ENCODE measurements at places on chromosomes 12 and 14.

DNA sequence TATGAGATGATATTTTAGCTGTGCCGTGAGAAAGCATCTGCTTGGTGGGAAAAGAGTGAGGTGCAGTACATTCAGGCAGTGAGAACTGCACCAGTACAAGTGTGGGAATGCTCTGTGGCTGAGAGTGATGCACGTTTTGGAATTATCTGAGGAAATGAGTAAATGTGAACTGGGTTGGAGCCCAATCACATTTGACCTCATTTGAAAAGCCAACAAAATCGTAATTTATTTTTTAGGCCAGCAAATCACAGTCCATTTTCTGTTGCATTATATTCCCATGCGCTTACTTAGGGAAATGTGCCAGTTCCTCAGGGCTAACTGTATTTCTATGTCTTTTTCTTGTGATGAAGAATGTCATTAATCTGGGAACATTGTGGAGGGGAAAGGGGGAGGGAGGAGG, 77.3 kb downstream of the SNAPC1 start:
- H3K27me3 ChIP-seq, result no peaks in the 10 kb centered on the region
- H3K4me1 ChIP-seq, result no peaks in the 10 kb centered on the region
- no peaks in the 10 kb centered on the region for H3K36me3 ChIP-seq
- DNase-seq, result no peak

DNA sequence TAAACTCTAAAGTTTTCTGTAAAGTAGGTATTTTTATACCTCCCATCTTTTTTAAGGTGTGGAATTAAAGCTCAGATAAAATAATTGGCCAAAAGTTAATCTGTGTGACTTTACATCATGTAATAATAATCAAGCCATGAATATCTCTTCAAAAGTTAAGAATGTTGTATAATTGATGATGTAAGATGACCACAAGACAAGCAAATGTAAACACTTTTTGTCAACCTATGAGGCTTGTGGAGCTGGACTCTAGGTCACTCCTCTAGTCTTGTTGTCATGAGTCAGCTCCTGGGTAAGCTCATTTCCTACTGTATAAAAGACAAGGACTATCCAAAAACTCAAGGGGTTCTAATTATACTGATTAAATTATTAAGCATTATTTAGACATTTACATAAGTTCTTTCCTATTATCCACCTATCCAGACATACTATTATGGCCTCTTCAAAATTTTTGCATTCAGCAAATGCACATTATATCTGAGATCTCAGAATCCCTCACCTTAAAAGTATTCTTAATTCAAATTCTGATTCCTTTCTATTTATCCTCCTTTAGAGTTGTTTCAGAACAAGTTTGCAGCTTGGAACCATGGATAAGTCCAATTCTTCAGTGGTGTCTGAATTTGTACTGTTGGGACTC, at the start of gene OR4K5:
Gene OR4K5 (plus strand): TSS at position 587 of the 637 bp plus-strand sequence. CDS start 0 bp downstream, at position 587.
- no peak within 1 kb of the TSS for H3K27ac ChIP-seq
- DNase-seq, result no peak
- no peaks in the 10 kb centered on the region for H3K4me1 ChIP-seq
- no peak within 1 kb of the TSS for H3K4me3 ChIP-seq
- no peaks in the 10 kb centered on the region for H3K36me3 ChIP-seq
- no peaks in the 10 kb centered on the region for H3K27me3 ChIP-seq

DNA sequence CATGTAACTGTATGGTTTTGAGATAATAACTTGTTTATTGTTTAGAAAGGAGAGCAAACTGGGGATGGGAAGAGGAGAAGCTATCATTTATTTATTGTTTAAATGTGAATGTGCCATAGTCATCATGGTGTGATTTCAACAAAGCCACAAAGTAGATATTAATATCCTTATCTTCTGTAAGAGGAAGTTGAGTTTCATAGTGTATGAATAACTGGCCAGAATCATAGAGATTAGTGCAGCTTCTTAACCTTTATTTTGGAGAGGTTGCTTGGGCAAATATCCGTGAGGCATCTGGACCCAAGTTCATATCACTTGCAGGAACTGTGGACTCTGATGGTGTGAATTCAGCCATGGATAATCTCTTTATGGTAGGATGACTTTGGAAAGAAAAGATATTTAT, 26.8 kb upstream of the LYZ start:
- no peak overlapping the region for H3K4me3 ChIP-seq
- no peaks in the 10 kb centered on the region for H3K4me1 ChIP-seq
- no peak for DNase-seq
- no peaks in the 10 kb centered on the region for H3K36me3 ChIP-seq
- no peak overlapping the region for H3K27ac ChIP-seq

DNA sequence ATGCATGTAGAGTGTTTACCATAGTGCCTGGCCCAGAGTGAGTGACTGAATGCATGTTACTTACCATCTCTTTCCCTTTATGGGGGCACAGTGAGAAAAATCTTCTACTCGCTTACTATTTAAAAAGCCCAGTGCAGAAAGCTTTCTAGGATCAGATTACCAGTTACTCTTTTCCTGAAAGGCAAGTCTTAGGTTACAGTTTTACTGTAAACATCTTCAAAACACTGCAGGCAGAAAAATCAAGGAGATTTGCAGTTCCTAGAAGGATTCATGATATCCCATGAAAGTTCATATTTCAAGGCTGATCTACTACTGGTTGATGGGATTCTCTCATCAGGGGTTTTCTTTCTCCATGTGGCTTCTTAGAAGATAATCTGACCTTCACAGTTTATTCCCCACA, 29.3 kb upstream of the DAAM1 start:
- no peak overlapping the region for H3K27ac ChIP-seq
- no peak for DNase-seq
- H3K4me1 ChIP-seq, result no peaks in the 10 kb centered on the region

Measured in right lobe of liver (tissue), 6 donors.